ENCODE measurements at places on chromosomes 3 and 15.

DNA sequence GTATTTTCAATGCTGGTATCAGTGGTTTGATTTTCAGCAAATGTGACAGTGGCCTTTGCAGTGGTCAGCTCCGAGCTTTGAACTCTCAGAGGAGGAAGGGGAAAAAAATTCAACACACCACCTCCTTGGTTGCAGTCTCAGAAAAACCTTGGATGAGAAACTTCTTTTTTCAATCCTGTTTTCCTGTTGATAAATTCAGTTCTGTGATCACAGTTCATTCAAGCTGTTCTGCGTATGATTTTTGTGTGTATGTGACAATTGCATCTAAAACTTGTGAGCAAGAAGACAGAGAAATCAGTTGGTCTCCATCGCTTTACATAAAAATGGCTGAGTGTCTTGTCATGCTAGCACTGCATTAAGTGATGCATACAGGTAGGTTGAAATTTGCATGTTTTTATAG is 19.2 kb downstream of the ZBTB38 start:
- no peak for DNase-seq

DNA sequence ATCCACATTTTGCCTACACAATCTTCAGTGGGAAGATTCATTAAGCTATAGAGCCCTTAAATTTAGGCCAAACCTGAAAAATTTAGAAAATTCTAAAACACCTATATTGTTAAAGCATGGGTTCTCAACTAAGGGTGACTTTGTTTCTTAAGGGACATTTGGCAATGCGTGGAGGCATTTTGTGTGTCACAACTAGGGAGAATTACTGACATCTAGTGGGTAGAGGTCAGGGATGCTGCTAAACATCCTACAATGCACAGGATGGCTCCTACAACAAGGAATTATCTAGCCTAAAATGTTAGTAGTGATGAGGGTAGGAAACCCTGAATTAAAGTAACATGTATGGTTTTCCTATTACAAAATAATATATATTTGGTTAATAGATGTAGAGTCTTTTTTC is 55.8 kb downstream of the TBC1D5 start:
- DNase-seq: no peak

GRCh38 chr3:13072600-13073325 is 466 bp downstream of the IQSEC1 start:
- peak; percentile 50 for DNase-seq

GRCh38 chr15:38134252-38134651 is 118.4 kb upstream of the SPRED1 start:
- DNase-seq: no peak

DNA sequence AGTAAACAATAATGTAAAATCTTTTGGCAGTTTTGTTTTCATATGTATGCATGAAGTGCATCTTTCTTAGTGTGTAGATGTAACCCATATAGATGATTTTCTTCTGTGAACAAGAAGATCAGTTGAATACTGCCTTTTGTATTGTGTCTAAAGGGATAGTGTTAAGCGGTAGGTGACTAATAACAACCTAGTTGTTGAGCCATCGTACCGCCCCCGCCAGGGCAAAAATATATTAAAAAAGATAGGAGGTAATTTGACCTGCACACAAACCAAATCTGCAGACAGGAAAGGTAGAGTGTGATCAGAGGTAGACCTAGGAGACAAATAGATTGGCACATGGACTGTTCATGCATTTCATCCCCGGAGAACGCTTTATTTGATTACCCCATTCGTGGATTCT is 3.3 kb upstream of the GMNC start:
- no peak for DNase-seq

- DNase-seq: no peak
Observed at GRCh38 chr15:44471885-44472455, 44.5 kb downstream of the CTDSPL2 start.

DNA sequence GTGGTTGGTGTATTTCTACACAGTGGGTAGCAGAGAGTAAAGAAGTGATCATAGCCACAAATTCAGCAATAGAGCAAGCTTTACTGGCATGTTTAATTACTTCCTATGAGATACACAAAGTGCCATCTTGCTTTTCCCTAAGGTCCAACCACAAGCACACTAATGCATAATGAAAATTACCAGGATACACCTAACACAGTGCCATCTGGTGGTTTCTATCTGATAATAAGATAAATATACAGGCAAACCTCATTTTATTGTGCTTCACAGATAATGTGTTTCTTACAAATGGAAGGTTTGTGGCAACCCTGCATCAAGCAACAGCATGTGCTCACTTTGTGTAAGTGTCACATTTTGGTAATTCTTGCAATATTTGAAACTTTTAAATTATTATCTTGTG is 223.0 kb downstream of the NSUN3 start:
- no peak for DNase-seq

GRCh38 chr15:60797444-60798040 is 318.6 kb upstream of the ICE2 start:
- DNase-seq: no peak

DNA sequence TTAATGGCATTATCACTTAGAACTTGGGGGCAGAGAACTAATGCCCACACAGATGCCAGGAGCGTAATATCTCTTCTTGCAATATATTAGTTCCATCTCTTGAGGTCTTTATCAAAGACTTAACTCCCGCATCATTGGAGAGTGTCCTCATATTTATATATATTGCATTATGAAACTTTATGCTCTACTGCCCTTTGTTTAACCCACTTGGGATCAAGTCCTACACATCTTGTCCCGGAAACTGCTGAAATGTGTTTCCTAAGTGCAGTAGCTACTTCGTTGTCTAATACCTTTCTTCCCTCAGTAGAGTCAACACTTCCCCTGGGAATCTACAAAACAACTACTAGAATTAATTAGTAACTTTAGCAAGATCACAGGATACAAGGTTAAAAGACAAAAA is 1029.2 kb downstream of the OTOL1 start:
- no peak for DNase-seq

DNA sequence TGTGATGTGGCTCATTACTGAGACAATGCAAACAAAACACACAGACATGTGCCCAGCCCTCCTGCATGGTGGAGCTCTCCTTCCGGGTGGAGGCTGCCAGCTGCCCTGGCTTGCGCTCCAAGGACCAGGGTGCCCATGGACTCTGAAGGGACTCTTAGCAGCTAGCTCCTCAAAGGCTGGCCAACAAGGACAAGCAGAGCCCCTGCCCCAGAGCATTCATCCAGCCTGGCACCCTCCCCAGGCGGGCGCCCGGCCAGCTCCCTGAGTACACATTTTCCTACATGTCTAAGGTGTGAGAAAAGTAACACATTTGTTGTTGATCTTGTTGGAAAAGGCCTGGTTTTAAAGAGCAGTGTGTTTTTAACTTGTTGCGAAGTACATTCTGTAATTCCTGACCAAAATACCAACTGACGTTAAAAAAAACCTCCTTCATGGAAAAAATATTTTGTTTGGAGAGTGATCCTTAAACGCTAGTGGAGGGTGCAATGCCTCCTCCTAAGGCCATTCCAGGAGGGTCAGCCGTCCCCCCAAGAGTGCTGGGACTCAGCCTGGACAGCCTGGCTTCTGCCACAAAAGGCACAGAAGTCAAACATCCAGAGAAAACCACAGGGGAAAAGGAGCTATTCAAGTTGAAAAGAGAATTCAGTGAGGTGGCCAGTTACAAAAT is 86.9 kb downstream of the KLF15 start:
- peak; percentile 34 for DNase-seq

DNA sequence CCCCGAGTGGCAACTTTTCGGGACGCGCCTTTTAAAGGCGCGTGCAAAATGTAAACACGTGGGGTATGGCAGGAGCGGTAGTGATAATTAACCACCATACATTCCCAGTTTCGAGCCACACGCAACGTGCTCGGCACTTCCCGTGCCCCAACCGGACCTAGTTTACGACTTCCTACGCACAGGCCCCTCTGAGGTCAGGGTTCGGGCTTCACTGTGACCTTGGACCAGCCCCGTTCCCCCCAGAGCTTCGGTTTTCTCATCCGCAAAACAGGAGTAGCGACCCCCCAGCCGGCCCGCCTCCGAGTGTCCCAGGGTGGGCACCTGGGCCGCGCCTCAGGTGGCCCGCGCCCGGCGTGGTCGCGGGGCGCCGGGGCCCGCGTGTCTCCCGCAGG is 451 bp downstream of the CHCHD4 start:
- peak; percentile 31 for DNase-seq

DNA sequence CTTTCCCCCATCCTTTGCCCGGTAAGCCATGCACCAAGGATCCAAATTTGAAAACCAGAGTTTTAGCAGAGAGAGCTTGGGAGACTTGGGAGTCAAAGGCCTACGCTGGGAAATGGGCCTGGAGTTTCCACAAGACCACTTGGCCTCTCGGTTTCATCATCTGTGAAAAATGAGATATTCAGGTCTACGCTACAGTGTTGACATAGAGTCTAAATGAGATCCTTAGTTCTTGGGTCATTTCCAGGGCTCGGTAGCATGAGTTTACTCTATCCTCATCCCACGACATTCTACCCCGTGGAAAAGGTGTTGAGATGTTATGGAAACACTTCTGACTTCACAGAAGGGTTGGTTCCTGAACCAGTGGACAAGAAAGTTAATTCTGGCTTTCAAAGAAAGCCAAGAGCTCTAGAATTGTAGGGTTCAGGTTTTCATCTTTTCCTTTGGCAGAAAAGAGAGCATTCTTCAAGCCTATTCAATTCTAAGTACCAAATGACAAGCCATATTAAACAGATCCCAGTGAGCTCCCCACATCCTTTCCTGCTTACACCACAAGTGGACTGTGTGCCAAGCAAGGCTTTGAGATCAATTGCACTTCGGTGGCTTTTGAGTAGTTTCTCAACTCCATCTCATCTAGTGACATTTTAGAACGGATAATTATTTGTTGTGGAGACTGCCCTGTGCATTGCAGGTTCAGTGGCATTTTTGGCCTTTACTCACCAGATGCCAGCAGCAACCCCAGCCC is 219.7 kb downstream of the SLCO3A1 start:
- no peak for DNase-seq
